Stimulated activated effector memory CD8-positive, alpha-beta T cell treated with anti-CD3 and anti-CD28 coated beads, Interleukin-12 subunit alpha, Interleukin-12 subunit beta, amount 100 ng/mL, for 72 hours (primary cell): ENCODE measurements at places on chromosomes 1 and 21.

DNA sequence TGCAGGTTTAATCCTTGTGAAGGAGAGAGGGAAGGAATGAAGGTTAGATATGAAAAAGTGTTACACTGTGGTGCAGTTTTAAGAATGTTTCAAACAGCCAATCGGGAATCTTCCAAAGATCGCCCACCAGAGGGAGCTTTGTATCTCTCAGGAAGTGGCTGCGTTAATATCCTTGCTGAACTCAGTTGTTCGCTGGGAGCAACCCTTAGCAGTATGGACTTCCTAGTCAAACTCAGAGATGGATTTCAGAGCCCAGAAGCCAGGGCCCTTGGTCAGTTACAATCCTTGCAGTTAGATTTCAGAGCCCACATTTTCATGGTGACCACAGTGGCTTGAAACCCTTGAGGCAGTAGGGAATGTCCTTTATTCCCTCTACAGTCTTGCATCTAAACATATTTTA, 136.2 kb downstream of the NTNG1 start:
- DNase-seq = no peak

GRCh38 chr21:27418346-27418745, 451.5 kb upstream of the ADAMTS5 start:
- no peak for DNase-seq

- no peak for DNase-seq
Observed at GRCh38 chr1:162281426-162281825, 95.2 kb downstream of the SPATA46 start.

- no peak for DNase-seq
Observed at GRCh38 chr1:77579547-77579946, 102.9 kb downstream of the ZZZ3 start.

GRCh38 chr1:184037849-184038591, 492 bp upstream of the COLGALT2 start:
- no peak for DNase-seq

- no peak for DNase-seq
Observed at GRCh38 chr1:84303314-84303830, 1.9 kb downstream of the SAMD13 start.

GRCh38 chr1:23574265-23574754, 15.0 kb upstream of the ID3 start:
- no peak for DNase-seq

- no peak for DNase-seq
Observed at GRCh38 chr1:246492611-246493245, 14.4 kb downstream of the SMYD3 start.

- DNase-seq = no peak
Observed at GRCh38 chr1:25733271-25733670, 66.7 kb upstream of the SELENON start.

GRCh38 chr1:114077188-114077587, 76.5 kb downstream of the SYT6 start:
- DNase-seq = no peak

GRCh38 chr21:43921979-43922945, 57.2 kb downstream of the AGPAT3 start:
- peak; percentile 56 for DNase-seq

DNA sequence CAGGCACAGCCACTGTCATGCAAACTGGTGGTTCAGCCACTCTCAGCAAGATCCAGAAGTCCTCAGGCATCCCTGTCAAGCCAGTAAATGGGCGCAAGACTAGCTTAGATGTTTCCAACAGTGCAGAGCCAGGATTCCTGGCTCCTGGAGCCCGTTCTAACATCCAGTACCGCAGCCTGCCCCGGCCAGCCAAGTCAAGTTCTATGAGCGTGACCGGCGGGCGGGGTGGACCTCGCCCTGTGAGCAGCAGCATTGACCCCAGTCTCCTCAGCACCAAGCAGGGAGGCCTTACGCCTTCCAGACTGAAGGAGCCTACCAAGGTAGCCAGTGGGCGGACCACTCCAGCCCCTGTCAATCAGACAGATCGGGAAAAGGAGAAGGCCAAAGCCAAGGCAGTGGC, 46.6 kb upstream of the IPO9 start:
- DNase-seq = no peak

GRCh38 chr1:95388031-95388430, 154.0 kb downstream of the RWDD3 start:
- DNase-seq = no peak

GRCh38 chr1:5997316-5997715, 5.1 kb upstream of the NPHP4 start:
- no peak for DNase-seq

DNA sequence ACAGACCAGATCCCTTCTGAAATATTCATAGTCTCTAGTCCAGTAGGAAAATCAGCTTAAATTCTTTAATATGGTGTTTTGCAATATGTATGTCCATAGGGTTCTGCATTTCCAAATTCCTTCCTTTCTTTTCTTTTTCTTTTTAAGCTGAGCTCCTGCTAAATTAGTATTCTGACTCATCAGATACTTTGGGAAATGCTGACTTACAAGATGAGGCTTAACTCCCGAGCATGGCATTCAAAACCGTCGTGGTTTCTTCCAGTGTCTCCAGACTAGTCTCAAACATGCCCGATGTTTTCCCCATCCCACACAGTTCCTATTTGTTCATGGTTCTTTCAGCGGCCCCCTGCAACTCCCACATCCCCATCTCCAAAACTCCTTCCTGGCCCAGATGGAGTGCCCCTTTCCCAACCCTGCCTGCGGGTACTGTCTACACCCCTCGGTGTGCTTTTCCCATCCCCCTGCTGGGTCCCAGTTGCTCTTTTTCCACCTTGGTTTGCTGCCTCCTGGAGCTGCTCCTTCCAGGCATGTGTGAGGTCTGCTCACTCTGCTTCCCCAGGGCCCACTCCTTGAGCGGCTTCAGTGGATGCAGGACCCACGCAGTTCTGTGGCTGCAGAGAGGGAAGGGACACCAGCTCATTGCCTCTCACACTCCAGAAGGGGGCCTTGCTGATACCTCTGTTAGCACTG, 19.5 kb upstream of the ETV3 start:
- no peak for DNase-seq

DNA sequence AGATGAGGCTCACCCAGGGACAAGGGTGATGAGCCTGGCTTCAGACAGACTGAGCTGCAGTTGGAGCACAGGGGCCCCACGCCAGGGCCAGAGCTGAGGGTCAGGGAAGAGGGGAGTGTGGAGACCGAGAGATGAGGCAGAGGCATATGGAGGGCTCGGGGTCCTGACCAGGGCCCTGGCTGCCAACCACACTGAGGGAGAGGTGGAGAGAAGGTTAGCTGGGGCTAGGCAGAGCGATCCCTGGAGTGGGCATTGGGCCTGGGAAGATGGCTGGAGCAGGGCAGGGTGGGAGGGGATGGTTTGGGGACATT, 8.0 kb downstream of the PEAR1 start:
- no peak for DNase-seq

- DNase-seq = no peak
Observed at GRCh38 chr1:121546830-121547591, 362.2 kb downstream of the SRGAP2C start.

- DNase-seq = no peak
Observed at GRCh38 chr21:41825216-41825615, 53.9 kb downstream of the PRDM15 start.

GRCh38 chr1:221963742-221964141, 221.9 kb upstream of the DUSP10 start:
- DNase-seq = no peak

GRCh38 chr1:221634606-221635005, 107.3 kb downstream of the DUSP10 start:
- DNase-seq = no peak

DNA sequence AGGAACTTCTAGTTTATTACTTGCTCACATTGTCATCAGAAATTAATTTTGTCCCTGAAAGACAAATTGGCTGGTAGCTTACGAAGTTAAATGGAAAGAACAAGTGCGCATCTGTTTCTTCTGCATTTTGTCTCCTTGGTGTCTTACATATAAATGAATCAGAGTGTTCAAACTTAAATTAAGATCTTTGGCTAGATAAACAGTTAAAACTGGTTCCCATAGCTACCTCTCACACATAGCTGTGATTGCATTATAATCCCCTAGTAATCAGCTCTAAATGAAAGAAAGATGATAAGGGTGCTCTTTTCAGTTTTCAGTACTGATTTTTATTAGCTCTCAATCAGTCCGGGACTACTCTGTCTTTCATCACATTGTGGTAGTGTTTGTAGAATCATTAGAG, 124.2 kb upstream of the LMO4 start:
- no peak for DNase-seq
